ENCODE measurements at places on chromosomes 12 and 14.
A peak's percentile ranks its signal among the peaks of the same experiment; 100 is the strongest.

GRCh38 chr14:104792101-104792884 lies 3.3 kb downstream of the AKT1 start:
- no peak for DNase-seq

GRCh38 chr14:101410126-101410525 lies 151.2 kb upstream of the DIO3 start:
- no peak for DNase-seq

GRCh38 chr12:120598674-120599463 lies 17.7 kb upstream of the POP5 start:
- peak; percentile 76 for DNase-seq

DNA sequence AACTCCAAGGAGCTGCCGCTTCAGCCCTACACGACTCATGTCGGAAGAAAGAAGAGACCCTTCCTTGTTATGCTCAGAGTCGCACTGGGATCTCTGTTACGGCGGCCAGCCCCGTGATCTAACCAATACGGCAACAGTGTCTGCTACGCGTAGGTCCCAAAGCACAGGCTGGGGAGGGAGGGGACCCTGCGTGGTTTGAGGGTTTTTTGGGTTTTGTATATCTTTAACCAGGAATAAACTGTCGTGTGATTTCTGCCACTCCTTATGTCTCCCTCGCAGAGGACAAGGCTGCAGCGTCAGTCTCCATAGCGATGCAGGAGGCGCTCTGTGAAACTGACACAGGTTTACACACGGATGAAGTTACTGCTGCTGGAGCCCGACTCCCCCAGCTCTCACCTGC lies 60.0 kb upstream of the DIO3 start:
- DNase-seq = no peak

DNA sequence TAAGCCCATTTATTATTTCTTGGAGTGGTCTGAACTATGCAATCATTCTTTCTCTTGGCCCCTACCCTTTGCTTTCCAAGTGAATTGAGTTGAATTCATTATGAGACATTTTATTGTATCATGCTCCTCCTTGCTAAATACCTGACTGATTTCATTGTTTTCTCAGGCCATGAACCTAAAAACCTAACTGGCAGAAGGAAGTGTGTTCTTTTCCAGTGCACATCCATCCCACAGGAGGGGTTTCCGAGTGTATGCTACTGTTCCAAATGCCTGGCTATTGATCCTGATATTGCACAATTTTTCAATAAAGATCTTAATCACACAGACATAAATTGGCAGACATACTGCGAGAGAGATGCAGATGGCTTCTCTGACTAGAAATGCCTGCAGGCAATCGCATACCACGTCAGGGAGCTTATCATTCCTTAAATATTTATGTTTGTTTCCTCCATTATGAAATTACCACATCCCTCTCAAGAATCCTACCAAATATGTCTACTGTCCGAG lies 162.2 kb upstream of the EGLN3 start:
- no peak for DNase-seq

GRCh38 chr12:120496413-120497340 lies 764 bp downstream of the DYNLL1 start:
- DNase-seq = peak; percentile 85

DNA sequence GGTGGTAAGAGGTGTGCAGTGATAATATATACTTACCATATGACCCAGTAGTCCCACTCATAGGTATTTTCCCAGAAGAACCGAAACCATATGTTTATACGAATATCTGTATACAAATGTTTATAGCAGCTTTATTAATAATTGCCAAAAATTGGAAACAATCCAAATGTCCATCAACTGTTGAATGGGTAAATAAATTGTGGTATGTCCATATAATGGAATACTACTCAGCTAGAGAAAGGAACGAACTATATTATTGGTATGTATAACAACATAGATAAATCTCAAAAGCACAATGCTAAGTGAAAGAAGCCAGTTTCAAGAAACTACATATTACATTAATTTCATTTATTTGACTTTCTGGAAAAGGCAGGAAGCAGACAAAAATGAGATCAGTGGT lies 66.1 kb downstream of the TTLL5 start:
- DNase-seq = no peak
